Heart right ventricle (tissue), 16 donors: ENCODE measurements at places on chromosomes 13 and 19. TPM values are rescaled to one million over a fixed set of nuclear protein-coding genes. Genes with fewer than 3 reads are reported as not detected.

- DNase-seq: no peak
These were observed 36.0 kb downstream of the SERP2 start for GRCh38 chr13:44409595-44409994.

- DNase-seq: no peak
These were observed 2.7 kb upstream of the SOX1 start for GRCh38 chr13:112064222-112064621.

DNA sequence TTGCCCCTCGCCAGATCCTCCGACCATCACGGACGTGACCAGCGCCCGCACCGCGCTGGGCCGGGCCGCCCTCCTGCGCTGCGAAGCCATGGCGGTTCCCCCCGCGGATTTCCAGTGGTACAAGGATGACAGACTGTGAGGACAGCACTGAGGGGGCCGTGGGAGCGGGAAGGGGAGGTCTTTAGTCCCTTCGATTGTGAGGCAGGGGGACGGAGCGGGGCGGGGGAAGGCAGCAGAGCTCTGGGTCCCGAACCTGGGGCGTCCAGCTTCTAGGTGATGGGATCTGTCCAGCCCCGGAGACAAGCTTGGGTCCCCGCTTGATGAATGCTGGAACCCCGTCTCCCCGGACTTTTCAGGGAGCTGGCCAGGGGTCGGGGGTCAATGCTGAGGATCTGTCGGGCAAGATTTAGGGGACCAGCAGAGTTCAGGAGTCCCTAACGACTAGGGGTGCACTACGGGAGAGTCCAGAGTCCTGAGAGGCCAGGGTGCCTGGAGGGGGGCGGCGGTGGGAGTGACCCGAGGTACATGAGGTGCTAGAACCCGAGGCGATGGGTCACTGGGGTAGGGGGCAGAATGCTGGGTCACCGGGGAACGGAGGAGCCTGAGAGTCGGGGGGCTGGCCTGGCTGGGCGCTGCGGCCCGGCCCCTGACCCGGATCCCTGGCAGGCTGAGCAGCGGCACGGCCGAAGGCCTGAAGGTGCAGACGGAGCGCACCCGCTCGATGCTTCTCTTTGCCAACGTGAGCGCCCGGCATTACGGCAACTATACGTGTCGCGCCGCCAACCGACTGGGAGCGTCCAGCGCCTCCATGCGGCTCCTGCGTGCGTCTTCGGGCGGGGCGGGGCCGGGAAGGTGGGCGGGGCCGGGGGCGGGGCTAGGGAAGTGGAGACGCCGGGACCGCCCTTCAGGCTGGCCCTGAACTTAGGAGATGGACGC is 14.6 kb downstream of the VSIG10L start:
- DNase-seq: no peak

- DNase-seq: no peak
These were observed 58.9 kb downstream of the MBNL2 start for GRCh38 chr13:97281028-97281427.

The FCAR gene
- not detected for polyA plus RNA-seq

The ICAM5 gene
- 1.0 TPM for polyA plus RNA-seq

The ATP12A gene
- not detected for polyA plus RNA-seq
